ENCODE measurements at places on chromosomes 16 and 17.

DNA sequence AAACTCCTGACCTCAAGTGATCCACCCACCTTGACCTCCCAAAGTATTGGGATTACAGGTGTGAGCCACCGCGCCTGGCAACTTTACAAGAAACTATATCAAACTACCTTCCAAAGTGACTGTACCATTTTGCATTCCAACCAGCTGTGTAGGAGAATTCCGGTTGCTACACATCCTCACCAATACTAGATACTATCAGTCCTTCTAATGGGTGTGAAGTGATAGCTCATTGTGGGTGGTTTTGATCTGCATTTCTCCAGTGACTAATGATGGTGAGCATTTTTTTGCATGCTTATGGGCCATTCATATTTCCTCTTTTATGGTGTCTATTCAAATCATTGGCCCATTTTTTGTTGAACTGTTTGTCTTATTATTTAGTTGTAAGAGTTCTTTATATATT, 37.7 kb downstream of the SCNN1B start:
- no peak for DNase-seq

GRCh38 chr16:23391381-23392222, 61.4 kb downstream of the COG7 start:
- DNase-seq: no peak

- DNase-seq: no peak
Observed at GRCh38 chr17:77455111-77455890, 314.5 kb downstream of the SEC14L1 start.

GRCh38 chr17:50689251-50689650, 18.5 kb downstream of the ANKRD40 start:
- peak; percentile 69 for DNase-seq

DNA sequence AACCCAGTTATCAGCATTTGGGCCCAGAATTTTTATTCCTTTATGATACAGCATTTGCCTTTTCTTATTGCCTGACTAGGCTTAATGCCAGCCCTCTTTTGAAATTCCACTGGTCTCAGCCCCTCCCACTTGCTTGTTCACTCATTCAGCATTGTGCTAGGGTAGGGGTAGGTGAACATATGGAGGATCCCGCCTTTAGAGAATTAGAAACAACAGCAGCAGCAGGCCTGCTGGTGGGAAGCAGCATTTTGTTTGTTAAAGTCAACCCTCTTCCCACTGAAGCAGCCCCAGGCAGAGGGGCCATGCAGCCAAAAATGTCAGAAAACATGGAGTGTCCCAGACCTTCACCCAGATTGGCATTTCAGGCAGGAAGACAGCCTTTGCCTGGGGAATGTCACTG, 1355.2 kb downstream of the CDH8 start:
- no peak for DNase-seq

DNA sequence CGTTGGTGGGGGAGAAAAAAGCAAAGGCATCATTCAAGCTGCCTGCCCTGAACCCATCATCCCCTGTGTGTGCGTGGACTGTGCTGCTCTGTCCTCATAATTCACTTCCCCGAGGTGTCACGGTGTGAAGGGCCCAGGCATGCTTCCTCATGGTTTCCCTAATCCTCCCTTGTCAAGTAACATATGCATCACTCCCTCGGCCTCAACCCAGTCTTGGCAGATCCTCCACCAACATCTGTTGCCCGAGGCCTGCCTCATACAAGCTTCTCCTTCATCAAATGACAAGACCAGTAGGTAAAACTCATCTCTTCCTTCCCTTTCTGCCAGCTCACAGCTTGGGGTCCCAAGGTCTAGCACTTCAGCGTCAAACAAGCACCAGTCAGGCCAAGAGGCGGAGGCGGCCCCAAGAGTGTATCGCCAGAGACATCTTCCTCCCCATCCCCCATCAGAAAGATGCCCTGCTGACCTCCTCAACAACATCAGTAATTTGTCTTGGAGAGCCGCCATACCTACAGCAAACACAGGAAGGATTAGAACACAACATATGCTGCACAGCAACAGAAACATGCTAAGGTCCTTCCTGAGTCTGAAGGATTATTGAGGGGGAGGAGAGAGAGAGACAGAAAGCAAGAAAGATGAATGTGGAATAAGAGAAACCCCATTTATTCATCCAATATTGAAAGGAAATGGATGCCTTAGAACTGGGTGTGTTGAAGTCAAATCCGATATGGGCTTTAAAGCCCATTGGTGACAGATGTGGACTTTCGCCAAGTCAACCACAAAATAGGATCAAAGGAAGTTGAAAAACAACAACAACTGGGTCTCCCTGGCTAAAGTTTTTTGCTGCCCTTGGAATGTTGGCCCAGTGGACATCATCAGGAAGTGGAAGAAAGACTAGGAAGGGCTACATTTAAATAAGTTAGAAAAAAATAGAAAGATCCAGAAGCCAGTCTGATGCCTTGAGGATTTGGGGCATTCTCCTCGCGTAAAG, 38.4 kb downstream of the SOX9 start:
- no peak for DNase-seq

GRCh38 chr17:58316260-58316960, 12.2 kb downstream of the TSPOAP1 start:
- DNase-seq: no peak

GRCh38 chr17:38815576-38816193, 9.4 kb downstream of the CWC25 start:
- no peak for DNase-seq

- DNase-seq: no peak
Observed at GRCh38 chr17:68572138-68572842, 28.9 kb downstream of the FAM20A start.

DNA sequence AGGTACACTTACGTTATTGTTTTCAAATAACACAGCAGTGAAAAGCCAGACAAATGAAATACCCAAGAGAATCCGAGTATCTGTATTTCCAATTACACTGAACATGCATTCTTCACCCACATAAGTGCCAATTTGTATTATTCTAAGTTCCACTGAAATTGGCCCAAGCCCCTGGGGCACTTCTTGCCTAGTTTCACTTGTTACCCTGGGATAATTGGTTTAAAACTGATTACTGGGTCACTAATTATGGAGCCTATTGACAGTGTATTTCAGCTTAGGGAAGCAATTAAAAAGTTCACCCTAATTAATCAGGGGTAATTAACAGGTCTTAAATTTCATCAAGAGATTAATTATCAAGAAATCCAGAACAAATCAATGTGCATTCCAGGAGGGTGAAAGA, 60.5 kb upstream of the HS3ST2 start:
- DNase-seq: no peak

- DNase-seq: no peak
Observed at GRCh38 chr16:24950275-24950674, 64.9 kb downstream of the ARHGAP17 start.

DNA sequence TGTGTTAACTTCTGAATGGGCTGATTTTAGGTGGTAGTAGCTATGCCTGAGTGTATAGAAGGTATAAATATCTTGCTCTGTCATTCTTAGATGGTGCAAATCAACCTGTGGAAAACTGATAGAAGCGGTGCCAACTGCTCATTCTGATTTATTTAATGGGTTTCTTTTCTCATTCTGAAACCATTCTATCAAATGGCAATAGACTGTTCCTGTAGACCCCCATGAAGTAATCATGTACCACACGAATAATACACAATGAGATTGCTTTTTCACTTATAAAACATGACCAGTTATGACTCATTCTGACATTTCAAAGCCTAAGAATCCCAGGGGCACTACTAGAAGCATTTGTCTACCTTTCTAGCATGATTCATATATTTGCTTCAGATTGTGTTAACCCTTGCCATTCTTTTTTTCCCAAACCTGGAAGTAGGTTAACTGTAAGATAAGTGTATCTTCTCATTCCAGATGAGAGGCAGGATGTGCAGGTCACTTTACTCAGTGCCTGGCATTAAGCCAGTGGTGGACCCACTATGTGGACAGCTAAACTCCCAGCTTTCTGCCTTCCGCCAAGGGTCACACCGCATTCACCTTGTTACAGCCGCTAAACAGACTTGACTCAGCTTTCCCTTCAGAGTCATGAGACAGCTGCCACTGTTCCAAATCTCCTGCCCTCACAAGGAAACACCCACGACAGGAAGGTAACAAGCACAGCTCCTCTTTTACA, 16.4 kb upstream of the SLC16A11 start:
- DNase-seq: peak; percentile 73

- no peak for DNase-seq
Observed at GRCh38 chr16:81442220-81442915, 2.2 kb upstream of the CMIP start.

DNA sequence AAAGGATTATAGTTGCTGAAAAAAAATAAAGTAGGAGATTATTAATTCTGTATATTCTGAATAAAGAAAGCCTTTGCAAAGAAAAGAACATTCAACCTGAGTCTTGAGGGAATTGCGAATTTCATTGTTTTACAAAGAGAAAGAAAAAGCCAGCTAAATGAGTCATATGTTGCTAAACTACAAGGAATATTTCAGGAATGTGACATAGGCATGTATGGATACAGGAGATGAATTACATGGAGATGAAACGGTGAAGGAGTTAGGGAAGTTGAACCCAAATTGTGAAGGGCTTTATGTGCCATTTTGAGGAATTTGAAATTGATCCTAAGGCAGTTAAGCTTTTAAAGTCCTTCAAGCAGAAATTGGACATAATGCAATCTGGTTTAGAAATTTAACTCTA, 177.3 kb upstream of the RBL2 start:
- DNase-seq: peak; percentile 46

GRCh38 chr17:75047398-75048098, 523 bp downstream of the KCTD2 start:
- DNase-seq: no peak

DNA sequence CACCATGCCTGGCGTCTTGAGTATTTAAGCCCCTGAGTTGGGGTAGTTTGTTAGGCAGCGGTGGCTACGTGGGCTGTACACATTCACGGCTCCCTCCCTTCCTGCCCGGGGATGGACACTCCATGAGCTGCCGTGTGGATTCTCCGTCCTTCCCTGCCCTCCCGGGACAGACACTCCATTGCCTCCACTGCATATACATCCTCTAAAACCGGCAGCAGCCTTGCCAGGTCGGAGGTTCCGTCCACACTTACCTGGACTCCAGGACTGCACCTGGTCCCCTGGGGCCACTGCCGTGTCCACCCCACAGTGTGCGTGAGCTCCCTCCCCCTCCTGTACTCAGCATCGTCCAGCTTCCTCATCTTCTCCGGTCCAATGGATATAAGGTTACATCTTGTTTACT, 3.5 kb upstream of the SPATA2L start:
- no peak for DNase-seq

- no peak for DNase-seq
Observed at GRCh38 chr17:82351254-82351712, 7.8 kb upstream of the TEX19 start.

DNA sequence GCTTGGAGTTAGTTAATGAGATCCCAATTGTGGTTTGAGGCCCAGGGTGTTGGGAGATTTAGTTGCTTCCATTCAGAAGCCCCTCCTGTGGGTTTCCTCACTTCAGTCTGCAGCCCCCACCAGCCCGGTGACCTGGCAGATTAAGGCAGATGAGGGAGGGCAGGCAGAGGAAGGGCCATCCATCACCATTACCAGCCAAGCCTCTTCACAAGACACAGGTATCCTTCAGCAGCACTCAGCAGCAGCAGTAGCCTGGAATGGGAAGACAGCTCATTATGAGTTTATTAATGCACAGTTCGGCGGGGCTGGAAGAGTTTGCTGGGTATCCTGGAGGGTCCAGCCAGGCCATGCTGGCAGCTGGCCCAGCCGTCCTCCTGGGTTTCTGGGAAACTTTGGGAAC, 90.0 kb upstream of the GPRC5B start:
- DNase-seq: no peak

DNA sequence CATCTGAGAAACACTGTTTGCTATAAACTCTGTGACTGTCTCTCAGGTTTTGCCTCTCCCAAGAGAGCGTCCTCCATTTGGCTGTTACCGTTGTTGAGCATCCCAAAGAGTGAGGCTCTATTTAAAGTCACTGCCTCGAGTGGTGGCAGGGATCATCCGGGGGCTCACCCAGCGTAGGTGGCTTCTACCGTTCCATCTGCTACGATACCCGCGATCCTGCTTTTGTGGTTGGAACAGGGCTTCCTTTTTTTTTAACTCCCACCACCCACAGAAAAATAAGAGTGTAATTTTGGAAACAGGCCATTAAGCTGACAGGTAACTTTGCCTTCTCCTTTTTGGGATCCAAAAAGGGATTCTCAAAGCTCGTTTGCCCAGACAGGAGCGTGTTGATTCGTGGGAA, 36.4 kb downstream of the KNOP1 start:
- no peak for DNase-seq

DNA sequence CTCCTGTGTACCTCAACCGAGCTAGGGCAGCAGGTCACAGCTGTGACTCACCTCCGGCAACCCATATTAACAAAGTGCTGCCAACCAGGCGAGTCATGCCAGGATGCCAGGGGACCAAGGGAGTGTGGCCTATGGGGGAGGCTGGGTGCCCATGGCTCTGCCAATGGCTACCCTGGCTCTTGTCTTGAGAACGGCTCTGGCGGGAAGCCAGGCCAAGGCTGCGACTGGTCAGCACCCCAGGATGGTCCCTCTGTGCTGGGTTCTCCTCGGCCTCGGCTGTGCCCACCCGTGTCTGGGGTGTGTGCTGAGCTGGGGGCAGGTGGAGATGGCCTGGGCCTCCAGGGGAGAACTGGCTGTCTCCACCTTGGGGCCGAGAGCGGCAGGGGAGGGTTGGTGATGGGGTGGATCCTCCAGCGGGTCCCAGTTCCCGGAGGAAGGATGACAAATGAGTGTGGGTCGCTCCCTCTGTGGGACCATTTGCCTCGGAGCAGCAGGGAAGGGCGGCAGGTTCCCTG, 75.8 kb downstream of the MRC2 start:
- peak; percentile 84 for DNase-seq

DNA sequence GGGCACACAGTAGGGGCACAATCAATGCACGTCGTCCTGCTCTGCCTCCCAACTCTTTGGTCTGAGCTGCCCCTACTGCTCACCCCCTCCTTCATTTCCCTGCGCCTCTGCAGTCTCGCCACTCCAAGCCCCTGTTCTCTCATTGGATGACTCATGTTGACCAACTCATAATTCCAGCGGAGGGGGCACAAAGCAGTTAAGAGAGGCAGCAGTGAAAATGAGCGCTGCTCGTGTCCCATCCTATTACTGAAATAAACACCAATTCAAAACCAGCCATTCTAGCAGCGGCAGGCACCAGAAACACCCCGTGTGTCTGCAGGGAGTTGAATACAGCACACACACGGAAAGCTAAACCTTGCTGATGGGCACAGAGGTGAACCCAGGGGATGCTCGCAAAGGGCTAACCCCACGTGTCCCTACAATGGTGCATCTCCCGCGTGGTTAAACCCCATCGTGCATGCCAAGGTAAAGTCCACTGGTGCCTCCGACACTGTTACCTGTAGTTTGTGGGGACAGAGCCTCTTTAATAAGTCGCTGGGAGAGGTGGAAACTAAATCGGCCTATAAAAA, 310.4 kb downstream of the XYLT1 start:
- DNase-seq: no peak

- DNase-seq: peak; percentile 68
Observed at GRCh38 chr16:84599521-84600202, 18.2 kb downstream of the COTL1 start.

Measured in HTR-8/SVneo (cell line).